ENCODE measurements at places on chromosomes 6 and 20.

DNA sequence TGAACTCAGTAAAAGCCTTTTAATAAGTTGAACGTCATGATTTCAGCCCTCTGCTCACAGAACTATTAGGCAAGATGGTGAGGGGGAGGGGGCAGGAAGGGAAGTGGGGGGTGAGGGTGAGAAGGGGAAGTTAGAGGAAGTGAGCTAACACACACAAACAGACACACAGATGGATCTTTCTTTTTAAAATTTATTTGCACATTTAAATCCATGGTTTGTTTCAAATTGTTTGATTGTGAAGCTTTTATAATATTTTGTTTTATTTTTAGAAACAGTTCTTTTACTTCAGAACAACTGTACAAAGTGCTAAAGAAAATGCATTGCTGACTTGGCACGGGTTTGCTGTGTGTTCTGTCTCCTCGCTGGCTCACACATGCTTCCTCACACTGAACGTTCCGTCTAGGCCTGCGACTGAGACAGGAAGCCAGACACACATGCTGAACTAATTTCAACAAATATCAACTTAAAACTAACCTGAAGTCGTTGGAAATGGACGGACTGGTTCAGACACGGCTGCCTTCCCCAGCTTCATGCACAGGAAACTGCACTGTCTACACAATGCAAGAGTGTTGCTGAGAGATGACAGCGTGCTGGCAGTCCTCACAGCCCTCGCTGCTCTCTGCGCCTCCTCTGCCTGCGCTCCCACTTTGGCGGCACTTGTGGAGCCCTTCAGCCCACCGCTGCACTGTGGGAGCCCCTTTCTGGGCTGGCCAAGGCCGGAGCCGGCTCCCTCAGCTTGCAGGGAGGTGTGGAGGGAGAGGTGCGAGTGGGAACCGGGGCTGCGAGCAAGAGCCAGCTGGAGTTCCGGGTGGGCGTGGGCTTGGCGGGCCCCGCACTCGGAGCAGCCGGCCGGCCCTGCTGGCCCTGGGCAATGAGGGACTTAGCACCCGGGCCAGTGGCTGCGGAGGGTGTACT lies 8.1 kb upstream of the ZBP1 start:
- DNase-seq, result peak; percentile 55

- DNase-seq, result no peak
Measured at GRCh38 chr6:132685009-132685408, 26.0 kb upstream of the TAAR1 start.

- no peak for DNase-seq
Measured at GRCh38 chr6:70886661-70887060, 70.2 kb downstream of the B3GAT2 start.

GRCh38 chr6:43978473-43979346 lies 148.5 kb downstream of the MRPL14 start:
- no peak for DNase-seq

- DNase-seq, result no peak
Measured at GRCh38 chr6:149212206-149212605, 105.3 kb upstream of the TAB2 start.

GRCh38 chr20:64242797-64243475 lies 12.6 kb upstream of the PCMTD2 start:
- DNase-seq, result no peak

- DNase-seq, result no peak
Measured at GRCh38 chr6:7434672-7435071, 45.1 kb downstream of the RIOK1 start.

GRCh38 chr6:106273087-106273486 lies 52.5 kb downstream of the ATG5 start:
- DNase-seq, result no peak

GRCh38 chr6:63881791-63882190 lies 246.2 kb downstream of the PHF3 start:
- DNase-seq, result no peak

- no peak for DNase-seq
Measured at GRCh38 chr6:167130712-167131684, 8.1 kb downstream of the CCR6 start.

- no peak for DNase-seq
Measured at GRCh38 chr20:57106692-57107091, 159.7 kb downstream of the BMP7 start.

DNA sequence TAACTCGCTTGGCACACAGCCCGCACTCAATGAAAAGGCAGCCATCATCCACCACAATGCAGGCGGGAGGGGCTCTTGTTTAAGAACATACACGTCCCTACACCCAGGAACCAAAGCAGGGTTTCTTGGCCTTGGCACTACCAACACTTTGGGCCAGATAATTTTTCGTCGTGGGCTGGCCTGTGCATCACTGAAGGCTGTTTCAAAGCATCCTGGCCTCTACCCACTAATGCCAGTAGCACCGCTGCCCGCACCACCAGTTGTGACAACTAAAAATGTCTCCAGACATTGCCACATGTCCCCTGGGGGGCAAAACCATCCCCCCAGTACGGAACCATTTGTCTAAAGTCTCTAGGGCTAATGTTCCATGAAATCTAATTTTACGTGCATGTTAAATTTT lies 13.0 kb downstream of the UQCC2 start:
- no peak for DNase-seq

DNA sequence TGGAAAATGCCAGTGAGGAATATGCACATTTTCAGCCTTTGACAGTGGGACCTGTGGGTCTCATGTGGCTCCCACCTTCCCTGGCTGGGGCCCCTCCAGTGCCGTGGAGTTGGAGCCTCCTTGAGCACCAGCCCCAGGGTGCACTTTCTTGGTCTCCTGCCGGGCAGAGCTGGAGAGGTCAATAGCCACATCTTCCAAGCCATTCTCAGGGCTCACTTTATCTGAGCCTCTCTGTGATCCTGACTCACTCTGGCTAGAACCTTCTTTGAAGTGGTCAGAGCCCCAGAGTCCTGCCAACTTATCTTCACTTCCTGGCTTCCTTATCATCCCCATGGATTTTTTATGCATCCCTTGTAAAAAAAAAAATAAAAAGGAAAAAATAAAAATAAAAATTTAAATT lies 5.7 kb downstream of the VSX1 start:
- no peak for DNase-seq

DNA sequence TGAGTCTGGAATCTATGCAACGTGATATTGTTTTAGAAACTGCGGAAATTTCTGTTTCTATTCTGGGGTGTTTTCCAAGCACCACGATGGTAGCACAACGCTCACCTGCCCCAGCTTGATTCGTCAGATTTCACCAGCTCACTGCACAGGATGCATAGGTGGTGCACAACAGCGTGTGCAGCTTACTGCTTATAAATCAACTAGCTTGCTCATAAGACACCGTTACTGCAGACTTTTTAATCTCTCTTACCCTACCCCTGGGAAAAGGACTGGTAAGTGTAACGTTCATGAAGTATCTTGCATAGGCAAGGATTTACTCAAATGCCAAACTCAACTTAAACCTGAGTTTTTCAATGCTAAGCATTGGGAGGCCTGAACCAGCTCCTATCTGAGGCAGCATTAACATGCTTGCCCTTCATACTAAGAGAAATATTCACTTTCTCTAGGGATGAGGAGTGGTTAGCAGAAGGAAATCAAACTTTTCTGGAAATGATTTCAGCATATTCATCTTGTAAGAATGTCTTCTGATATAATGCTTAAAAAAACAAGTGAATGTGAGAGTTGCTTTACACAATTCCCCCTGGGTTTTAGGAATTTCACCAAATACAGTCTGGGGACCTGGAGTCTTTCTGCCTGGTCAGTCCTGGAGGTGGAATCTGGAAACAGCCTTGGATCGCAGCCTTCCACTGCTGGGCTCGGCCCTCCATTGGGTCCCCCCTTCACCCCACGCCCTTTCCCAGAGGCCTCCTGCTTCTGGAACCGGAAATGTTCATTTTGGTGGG lies 100.6 kb downstream of the DACT2 start:
- no peak for DNase-seq

DNA sequence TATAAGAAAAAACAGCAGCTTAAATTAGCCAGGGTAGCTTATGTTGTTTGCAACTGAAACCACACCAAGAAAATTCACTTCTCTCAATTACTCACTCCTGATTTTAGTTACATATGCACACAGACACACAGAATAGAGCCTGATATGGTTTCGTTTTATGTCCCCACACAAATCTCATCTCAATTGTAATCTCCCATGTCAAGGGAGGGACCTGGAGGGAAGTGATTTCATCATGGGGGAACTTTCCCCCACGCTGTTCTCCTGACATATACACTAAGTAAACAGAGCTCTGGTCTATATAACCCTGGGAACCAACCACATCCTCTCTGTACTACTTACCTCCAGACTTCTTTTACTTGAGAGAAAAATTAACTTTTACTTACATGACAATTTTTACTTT lies 9.8 kb downstream of the OR12D1 start:
- no peak for DNase-seq

GRCh38 chr6:72820906-72821305 lies 199.0 kb downstream of the KCNQ5 start:
- DNase-seq, result no peak

GRCh38 chr6:17923401-17923863 lies 64.0 kb downstream of the KIF13A start:
- no peak for DNase-seq

DNA sequence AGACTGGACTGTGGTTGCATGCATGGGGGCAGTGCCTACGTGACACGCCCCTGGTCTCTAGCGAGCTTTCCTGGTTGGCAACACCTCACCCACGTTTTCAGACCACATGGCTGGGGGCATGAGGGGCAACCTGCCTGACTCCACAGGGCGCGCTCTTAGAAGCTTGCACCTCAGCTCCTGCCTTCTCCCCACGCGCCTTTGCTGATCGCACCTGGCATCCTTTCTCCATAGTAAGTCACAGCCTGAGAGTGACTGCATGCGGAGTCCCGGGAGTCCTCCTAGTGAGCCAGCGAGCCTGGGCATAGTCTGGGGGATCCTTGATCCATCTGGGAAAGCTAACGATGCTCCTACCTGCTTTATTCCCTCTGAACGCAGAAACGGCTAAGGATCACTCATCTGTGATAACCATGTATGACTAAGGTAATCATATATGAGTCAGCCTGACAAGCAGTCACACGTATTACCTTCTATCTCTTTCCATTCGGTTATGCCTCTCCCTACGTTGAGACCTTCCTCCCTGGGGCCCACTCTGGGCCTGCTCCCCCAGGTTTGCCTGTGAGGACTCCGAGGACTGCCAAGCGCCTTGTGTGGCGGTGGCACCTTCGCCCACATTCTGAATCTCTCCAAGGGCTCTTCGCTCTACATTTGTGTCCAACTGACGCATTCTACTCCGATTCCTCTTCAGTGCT lies 4.5 kb downstream of the TCFL5 start:
- no peak for DNase-seq

DNA sequence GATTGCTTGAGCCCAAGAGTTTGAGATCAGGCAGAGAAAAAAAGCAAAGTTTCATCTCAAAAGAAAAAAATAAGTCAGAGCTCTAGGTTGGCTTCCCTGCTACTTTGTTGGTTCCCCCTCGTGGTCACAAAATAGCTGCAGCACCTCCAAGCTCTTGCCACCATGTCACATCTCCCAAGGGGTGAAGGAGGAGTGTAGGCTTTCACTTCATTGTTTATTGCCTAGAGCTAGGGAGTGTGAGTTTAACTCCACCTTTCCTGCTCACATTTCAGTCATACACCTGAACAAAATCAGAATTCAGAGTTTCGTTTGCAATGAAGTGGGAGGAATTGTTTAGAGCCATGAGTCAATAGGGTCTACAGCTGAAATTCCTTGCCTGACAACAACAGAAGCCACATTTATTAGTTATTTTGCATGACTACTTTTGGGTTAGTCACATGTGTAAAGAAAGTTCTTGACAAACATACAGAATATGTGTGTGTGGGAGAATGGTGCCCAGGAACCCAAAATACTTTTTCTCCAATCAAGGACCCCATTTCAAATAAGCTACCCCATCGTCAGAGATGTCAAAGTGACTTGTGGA lies 56.2 kb upstream of the UFL1 start:
- DNase-seq, result no peak

DNA sequence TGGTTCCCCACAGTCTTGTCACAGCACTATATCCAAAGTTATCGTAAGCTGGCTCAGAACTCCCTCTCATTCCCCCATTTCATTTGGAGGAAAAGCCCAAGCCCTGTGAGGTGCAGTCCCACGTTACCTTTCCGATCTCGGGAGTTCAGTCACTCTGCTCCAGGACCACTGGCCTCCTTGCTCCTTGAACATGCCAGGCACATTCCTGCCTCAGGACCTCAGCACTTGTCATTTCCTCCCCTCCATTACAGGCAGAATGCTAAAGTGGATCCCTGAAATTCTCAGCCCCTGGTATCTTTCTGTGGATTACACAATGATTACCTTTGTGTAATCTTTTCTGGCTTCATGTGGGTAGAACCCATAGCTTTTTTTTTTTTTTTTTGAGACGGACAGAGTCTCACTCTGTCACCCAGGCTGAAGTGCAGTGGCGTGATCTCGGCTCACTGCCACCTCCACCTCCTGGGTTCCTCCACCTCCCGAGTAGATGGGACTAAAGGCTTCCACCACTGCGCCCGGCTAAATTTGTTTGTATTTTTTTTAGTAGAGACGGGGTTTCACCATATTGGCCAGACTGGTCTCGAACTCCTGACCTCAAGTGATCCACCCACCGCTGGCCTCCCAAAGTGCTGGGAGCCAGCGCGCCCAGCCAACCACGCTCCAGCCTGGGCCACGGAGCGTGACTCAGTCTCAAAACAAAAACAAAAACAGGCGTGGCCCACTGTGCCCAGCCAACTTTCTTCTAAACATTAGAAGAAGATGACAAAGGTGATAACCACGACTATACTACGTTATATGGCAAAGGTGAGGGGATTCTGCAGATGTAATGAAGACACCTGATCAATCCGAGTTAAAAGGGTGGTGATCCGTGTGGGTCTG lies 4.0 kb upstream of the OXT start:
- no peak for DNase-seq

GRCh38 chr6:46325561-46326530 lies 155.1 kb upstream of the ENPP5 start:
- DNase-seq, result no peak

DNA sequence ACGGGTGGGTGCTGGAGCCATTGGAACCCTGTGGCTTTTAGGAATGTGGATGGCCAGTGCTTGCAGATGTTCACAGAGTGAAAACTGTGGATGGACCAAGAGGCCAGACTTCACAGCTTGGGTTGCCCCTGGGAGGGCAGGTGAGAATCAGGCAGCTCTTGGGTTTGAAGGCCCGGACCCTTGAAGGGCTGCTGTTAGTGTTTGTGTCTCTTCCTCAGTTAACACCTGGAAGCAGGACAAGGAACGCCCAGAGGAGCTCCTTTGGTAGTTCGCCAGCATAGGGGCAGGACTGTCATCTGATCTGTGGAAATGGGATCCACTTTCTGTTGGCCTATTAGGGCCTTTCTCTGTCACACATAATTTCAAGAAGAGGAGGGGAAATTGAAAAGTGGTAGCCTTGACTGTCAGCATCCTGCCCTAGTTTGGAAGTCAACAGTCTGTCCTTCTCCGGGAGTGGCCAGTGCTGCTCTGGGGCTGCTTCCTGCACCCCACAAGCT lies 43.6 kb downstream of the RIOK1 start:
- DNase-seq, result no peak

- no peak for DNase-seq
Measured at GRCh38 chr6:2375443-2375842, 130.0 kb upstream of the GMDS start.

DNA sequence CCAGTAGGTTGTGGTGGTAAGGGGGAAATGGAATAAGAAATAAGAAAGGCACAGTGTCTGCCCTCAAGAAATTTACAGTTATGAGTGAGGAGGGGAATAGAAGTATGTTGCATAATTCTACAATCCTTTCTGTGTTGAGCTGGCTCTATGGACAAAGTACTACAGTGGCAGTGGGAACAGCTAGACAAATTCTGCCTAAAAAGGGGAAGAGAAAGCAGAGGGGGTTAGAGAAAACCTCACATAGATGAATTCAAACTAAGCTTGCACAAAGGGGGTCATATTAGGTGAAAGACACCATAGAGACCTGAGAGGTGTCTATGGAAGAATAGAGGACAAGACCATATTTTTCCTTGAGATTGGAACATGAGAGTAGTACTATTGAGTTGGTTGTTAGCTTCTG lies 146.9 kb upstream of the VGLL2 start:
- no peak for DNase-seq

Data from activated CD4-positive, alpha-beta T cell treated with anti-CD3 and anti-CD28 coated beads for 4 hours (primary cell).